ENCODE measurements at places on chromosomes 2 and 18.
A peak's percentile ranks its signal among the peaks of the same experiment; 100 is the strongest.

- peak; percentile 11 for DNase-seq
Observed at GRCh38 chr2:96414161-96414710, 78.7 kb downstream of the NCAPH start.

DNA sequence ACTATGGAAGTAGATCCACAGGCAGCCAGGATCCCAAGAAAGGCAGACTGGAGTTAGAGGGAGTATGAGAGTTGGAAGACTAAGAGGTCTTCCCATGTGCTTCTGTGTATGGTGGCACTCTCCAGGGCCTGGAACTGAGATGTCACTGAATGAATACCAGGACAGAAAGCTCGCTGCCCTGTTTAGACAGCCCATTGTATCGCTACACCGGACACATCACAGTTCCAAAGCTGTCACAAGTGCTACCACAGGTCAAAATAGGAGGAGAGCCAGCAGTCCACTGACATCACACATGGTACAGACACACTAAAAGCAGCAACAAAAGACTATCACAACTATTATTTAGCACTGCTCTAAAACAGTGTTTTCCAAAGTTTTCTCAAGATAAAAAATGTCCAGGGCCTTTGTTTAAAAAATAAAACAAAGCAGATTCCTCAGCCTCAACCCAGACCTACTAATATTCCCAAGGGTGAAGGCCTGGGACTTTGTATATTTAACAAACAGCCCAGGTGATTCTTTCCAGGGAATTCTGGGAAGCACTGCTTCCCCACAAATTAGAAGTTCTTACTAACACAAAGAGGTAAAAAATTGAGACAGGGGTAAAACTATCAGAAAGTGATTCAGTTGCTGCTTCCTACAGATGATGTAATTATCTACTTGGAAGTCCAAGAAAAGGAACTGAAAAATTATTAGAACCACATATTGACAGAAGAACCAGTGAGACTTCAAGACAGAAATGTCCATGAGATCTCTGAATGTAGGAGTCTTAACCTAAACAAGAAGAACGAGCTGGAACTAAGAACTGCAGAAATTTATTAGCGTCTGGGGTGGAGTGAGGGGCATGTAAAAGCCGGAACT, 116.0 kb downstream of the DTNB start:
- DNase-seq = peak; percentile 13

- DNase-seq = no peak
Observed at GRCh38 chr2:66447677-66448076, 12.8 kb downstream of the MEIS1 start.

DNA sequence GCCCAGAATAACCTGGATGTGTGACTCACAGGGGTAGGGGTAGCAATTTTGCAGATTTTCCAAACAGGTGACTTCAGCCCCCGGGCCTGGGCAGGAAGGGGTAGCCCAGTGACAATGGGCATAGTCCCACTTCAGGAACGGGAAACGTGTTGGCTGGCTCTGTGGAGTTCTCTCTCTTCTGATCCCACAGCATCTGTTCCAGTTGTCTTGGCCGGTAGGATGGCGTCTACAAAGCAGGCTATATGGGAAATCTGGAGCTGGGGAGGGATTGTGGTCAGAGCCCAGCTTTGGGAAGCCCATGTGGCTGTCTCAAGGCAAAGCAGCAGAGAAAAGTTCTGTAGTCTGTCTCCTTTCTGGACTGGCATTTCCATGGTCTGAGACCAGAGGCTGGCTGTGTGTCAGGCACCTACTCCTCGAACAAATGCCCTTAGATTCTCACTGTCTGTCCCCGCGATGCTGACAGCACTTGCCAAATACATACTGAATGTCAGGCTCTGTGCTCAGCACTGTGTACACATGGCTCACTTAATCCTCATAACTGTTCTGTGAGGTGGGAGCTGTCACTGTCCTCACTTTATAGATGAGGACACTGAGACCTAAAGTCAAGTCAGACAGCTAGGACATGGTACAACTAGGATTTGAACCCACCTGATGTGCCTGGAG, 17.9 kb upstream of the TMEM214 start:
- no peak for DNase-seq

DNA sequence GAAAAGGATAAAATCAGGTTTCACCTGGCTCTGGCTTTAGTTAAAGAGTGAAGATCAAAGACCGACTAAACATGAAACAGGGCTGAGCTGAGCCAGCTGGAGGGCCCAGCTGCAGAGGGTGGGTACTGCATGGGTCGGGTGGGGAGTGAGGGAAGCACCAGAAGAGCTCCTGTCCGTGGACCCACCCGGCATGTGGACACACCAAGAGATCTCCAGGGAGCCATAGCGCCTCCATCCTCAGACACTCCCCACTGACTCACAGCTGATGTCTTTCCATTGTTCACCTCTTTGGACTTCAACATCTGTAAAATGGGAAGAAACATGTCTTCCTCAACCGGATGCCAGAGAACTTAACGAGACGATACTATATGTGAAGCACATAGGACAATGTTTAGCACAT, 178.3 kb upstream of the KLHL29 start:
- DNase-seq = no peak

DNA sequence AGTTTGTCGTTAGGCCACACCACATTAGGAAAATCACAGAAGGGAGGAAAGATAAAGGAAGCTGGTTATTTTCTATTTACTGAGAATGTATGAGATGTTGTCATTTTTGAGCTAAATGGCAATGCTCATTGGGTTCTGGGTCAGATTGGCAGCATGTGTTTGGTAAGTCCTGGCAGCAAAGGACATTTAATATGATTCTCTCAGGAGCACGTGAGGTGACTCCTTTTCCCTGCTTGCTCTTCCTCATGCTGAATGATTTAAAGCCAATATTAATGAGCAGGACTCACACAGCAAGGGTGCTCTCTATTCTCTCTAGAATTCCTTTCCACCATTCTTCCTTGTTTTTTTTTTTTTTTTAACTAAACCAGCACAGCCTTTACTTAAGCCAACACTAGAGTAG, 298.2 kb downstream of the XIRP2 start:
- no peak for DNase-seq

DNA sequence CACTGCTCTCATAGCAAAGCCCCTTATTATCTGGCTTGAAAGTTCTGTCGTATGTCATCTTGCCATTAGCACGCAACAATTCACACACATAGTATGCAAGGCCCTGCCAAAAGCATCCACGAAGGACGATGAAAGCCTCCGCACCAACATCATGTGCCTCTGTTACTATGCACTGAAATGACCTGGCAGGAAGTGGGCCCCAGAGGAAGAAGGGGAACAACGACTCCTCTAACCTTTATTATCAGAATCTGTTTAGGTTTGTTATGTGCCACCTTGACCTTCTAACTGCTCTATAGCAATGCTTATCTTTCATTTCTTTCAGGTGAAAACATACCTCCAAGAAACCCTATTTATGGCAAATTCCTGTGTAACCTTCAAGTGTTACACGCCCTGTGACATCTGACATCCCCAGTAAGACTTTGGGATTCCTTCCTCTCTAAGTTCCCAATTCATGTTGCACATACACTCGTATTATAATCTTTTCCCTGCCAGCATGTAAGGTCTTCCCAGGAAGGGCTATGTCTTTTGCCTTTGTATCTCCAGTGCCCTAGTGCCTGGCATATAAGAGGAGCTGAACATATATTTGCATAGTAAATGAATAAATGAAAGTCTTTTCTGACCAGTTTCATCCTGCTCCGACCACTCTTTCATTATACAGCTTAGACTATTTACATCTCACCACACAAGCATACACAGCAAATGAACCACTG, 7.0 kb upstream of the NDUFV2 start:
- DNase-seq = no peak

- DNase-seq = no peak
Observed at GRCh38 chr2:56531668-56532420, 348.1 kb downstream of the CCDC85A start.

- DNase-seq = peak; percentile 20
Observed at GRCh38 chr2:218471036-218471435, 52.1 kb downstream of the VIL1 start.

GRCh38 chr18:23596183-23596582, 9.9 kb upstream of the NPC1 start:
- no peak for DNase-seq

DNA sequence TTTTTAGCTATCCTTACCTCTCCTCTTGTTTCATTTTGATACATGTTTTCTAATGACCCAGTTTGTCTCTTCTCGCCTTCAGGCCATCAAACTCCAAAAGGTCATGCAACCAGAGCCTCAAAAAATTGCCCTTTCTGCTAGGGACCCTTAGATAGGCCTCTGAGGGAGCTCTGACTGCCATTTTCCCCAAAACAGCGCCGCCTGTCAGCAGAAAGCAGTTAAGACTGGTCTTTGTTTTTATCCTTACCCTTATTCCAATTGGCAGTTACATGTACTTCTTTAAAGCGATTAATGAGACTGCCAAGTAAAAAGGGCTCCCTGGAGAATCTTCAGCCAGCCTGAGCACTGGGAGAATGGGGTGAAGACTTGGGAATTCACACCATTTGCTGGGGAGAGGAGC, 55.1 kb upstream of the RIT2 start:
- DNase-seq = no peak

- DNase-seq = no peak
Observed at GRCh38 chr18:79067611-79068010, 1.6 kb upstream of the ATP9B start.

GRCh38 chr2:176147800-176148496, 3.4 kb upstream of the HOXD4 start:
- no peak for DNase-seq

DNA sequence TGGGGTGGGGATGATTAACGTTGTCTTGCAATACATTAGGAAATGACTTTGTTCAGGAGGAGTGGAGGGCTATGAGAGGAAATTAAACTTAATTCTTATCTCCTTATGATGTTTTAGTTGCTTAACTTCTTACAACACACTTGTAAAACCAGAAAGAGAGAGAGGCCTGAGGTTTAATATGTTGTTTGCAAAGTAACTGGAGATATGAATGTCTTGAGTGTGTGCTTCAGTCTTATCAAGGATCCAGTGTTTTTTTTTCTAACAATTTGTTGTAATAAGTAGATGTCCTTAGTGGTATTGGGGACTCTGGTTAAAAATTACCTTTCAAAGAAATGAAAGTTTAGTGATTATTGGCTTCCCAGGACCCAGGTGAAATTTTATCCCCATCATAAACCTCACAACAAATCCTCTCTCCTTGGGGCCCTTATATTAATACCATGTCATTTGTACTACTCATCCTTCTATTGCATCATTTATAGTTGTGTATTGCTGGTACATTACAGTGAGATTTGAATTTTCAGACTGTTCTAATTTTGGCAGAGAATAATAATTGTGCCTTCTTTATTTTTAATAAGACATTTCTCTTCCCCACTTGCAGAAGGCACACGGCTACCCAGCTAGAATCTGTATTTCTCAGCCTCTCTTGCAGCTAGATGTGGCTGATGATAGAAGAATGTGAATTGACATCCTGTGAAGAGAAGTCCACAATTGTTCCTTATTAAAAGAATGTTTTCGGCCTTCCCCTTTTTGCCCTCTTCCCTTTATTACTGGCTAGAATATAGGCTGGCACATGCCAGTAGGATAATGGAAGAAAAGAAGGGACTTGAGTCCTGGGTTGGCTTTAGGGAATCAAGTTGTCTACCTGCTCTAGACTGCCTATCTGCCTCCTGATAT, 91.9 kb upstream of the CXCR4 start:
- no peak for DNase-seq

- DNase-seq = no peak
Observed at GRCh38 chr18:44709307-44710126, 28.8 kb downstream of the SETBP1 start.

DNA sequence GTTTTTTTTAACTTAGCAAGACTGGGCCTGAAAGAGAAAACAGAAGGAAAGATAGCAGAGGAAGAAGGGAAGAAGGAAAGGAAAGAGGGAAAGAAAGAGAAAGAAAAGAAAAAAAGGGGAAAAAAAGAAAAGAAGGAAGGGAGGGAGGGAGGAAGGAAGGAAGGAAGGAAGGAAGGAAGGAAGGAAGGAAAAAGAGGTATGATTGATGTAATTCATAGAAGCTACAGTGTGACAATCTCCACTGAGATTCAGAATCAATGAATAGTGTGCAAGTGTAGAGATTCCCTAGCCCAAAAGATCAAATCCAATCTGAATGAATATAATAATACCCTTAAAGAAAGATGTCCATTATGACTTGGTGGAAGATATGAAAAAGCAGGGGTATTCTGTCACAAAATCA, 126.9 kb upstream of the DNAJC10 start:
- DNase-seq = no peak

GRCh38 chr18:79877163-79878091, 74.0 kb downstream of the SLC66A2 start:
- DNase-seq = no peak

GRCh38 chr2:129263939-129264338, 715.5 kb upstream of the RAB6C start:
- DNase-seq = no peak

- DNase-seq = no peak
Observed at GRCh38 chr2:106119074-106119473, 75.0 kb downstream of the UXS1 start.

DNA sequence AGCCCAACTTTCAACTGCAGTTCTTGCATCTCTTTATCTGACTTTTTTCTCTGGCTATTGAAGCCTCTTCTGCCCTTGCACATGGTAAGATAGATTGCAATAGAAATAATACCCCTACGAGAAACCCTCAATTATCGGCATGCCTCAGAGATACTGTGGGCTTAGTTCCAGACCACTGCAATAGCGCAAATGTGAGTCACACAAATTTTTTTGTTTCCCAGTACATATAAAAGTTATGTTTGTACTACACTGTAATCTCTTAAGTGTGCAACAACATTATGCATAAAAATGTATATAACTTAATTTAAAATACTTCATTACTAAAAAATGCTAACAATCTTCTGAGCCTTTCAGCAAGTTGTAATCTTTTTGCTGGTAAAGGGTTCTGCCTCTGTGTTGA, 124.7 kb downstream of the PDE1A start:
- no peak for DNase-seq

Data from AML-193 (cell line).